ENCODE measurements at places on chromosomes 4 and X.

DNA sequence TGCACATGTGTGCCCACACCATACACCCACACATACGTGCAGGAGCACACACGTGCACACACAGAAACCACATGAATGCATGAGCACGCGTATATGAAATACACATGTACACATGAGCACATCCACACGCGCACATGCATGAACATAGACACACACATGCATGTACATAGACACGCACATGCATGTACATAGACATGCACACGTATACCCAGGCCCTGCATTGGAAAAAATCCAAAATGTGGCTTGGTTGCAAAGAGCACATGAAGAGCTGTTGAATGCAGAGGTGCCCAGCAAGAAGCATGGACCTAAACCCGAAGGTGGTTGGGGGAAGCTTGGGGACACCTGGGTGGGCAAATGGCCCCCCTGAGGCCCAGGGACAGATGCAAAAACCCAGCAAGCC, 18.5 kb downstream of the CD99 start:
- no peak for DNase-seq

DNA sequence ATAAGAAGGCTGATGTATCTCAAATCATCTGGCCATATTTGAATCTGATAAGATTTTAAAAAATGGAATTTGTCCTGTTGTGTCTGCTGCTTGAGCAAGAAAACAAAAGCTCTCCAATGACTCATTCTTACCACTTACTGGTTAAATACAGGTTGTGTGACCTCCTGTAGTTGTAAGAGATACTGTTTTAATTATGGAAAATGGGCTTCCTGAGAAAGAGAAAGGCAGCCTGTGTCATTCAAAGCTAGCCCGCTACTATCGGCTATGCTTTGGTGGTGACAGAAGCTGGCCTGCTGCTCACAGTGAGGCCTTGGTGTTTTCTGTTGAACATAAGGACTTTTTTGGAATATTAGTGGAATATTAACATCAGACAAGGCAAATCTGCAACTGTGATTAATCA, 1722.1 kb upstream of the PCDH10 start:
- no peak for DNase-seq

DNA sequence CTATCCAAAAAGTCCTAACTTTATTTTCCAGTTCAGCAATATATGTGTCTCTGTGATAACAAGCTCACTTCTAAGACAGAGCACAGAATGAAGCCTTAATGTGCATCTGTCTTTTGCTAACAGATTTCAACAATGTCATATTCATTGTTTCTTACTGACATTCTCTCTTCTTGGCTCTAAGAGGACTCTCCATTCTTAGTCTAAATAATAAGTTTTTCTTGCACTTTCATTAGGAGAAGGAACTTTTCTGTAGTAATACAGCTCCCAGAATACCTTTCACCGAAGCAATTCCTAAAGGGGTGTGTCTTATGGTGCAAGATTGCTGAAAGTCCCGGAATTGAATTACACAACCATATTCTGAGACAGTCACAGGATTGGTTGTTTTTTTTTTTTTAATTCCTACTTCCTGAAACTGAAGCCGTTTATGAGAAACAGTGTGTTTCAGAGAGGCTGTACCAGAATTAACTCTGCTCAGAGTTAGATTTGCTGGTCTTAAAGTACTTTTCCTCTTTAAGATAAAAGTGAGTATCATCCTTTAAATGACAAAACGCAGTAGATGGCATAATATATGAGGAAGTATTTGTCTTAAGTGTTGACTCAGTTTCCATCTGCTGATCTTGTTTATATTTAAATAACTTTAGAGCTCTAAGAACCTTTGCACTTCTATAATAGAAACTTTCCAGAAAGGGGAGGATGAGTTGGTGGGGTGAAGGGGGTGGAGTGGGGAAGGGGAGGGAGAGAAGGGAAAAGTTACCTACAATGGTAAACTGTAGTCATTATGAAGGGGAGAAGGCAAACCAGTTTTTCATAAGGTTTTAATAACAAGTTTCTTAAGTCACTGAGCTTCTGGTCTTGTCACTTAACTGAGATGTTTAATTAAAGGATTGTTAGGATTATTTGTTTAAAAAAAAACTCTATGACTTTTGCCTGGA, at the start of gene ALPK1:
TSS of gene ALPK1 (plus strand) at position 421 of the 932 bp plus-strand sequence.
- no peak for DNase-seq

GRCh38 chr4:14428125-14428524, 574.2 kb upstream of the CPEB2 start:
- DNase-seq: no peak

- DNase-seq: no peak
Measured at GRCh38 chrX:52839137-52839536, 28.1 kb downstream of the XAGE5 start.

DNA sequence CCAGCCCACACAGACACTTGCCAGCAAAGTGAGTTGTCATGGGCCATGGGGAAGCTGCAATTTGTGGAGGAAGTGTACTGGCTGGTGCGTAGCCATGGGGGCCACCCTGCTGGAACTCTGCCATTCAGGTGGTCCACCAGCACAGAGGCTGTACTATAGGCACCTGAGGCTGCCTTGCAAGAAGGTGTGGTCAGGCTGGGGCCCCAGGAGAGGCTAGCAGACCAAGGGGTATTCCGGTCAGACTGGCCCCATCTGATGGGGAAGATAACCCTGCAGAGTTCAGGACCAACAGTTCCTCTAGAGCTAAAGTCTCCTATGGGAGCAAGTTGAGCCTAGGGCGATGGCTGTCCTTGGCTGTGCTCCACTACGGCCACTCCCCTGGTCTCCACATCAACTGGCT, 136.1 kb downstream of the DCAF12L2 start:
- no peak for DNase-seq

- DNase-seq: no peak
Measured at GRCh38 chr4:34850968-34851367, 1393.3 kb downstream of the ARAP2 start.

DNA sequence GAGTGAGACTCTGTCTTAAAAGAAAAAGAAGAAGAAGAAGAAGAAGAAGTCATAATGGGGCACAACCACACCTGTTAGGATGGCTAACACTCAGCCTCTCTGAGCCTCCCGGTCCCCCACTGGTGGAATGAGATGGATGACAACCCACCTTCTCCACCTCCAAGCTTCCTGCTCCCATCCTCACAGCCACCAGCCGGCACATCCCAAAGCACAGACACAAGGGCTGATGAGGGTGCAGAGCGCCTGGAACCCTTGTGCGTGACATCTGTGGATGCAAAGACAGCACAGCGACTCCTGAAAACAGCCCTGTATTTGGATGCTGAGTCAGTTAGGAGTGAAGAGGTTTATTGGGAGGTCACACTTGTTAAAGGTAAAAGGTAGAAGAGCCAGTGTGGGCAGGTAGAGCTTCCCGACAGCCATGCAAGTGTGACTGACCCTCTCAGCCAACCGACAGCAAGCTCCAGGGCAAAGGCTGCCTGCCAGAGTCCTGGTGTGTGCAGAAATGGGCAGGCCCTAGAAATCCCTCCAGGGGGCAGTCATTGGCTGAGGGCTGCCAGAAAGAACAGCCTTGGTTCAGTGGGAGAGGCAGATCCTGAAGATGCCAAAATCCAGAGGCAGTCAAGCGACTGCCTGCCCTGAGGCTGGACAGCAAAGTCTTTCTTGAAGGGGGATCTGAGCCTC, 26.6 kb upstream of the MAN2B2 start:
- no peak for DNase-seq

DNA sequence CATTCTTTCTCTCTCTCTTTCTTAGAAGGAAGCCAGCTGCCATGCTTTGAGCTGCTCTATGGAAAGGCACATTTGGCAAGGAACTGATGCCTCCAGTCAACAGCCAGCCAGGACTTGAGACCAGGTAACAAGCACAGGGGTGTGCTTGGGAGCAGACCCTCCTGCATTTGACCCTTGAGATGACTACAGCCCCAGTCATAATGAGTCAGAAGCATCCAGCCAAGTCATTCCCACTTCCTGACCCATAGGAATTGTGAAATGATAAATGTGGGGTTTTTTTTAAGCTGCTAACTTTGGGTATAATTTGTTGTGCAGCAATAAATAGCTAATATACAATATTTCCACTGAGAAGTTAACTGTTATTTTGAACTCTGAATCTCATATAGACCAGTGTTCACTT, 446.9 kb downstream of the GRXCR1 start:
- no peak for DNase-seq

DNA sequence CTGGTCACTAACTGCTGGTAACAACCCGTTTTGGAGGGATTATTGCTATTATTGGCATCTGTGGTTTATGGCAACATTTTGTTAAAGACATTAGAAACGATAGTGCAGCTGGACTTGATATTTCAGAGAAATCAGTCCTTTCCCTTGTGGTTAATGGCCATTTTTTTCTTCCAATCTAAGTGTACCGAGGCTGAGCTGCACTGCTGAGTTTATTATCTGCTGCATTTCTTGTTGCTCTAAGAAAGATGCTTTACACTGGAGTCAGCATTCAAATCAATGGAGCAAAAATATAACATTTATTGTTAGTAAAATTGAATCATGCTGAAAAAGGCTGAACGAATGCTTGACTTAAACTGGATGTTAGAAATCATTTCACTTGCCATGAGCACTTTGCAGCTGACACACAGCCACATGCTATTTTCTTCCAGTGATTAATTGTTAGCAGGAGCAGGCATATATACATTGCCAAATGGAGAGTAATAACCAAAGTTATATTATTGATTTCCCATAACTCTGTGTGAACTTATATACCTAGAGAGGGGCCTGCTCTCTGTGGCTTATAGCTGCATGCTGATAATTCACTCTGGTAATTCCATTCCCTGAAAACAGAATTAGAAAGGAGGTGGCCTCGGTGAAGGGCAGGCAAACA, 66.5 kb upstream of the TTC29 start:
- no peak for DNase-seq

DNA sequence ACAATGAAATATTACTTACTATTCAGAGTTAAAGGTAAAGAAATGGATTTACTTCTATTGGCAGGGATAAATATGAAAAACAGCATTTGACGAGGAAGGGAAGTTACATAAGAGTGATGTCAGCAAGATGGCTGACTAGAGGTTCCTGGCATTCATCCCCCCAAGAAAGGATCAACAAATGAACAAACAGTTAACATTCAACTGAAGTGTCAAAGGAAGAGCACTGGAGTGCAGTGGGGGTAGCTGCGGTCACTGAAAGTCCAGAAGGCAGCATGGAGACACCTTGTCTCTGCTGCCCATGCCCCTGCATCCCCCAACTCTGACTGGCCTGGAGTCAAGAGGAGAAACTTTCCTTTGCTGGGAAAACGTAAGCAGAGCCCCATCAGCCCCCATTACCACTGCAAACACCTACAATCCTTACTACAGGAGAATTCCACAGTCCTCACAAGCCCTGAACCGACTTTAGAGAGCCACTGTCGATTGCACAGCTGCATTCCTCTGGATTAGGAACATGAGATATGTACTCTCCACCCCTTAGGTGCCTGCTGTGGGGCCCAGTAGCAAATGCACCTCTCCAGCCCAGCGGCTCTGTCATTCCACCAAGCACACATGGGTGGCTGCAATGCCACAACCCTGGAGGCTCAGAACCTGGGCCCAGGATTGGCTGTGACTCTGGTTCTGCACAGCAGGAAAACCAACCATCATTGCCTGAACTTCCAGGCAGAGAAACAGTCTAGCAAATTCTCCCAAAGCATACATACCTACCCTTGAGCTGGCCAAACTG, 79.5 kb downstream of the CBR4 start:
- no peak for DNase-seq

GRCh38 chr4:78478523-78478922, 73.0 kb upstream of the ANXA3 start:
- no peak for DNase-seq

- no peak for DNase-seq
Measured at GRCh38 chr4:152983774-152984411, 47.8 kb downstream of the FHDC1 start.

DNA sequence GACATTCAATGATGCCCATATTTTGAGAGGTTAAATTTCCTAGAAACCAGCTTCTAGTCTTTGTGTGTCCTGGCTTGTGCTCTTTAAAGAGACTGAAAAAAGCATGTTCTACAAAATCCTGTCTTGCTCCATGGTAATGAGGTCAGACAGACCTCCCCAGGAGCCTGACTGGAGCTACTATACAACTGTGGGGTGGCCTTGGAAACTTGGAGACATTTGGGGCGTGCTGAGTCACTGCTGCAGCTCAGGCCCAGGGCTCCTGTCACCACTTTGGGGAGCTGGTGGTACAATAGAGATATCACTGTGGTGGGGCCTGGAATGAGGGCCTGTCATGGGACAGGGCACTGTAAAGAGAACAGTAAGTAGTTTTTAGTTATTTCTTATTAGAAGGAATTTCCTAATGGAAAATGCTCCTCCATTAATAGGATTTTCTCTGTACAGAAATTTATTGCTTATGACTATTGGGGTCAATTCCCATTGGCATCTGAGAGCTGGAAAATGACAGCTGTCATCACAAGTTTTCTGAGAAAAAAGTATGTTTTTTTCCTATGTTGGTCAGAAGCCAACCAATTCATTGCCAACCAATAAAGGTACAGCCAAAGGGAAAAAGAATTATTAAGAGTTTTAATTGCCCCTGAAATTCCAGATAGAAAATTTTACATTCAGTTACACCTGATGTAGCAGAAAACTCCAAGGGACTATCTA, 207.4 kb upstream of the JADE1 start:
- DNase-seq: no peak

GRCh38 chr4:40038977-40039376, 17.7 kb upstream of the N4BP2 start:
- DNase-seq: no peak

GRCh38 chrX:68433981-68434299, 645 bp upstream of the OPHN1 start:
- DNase-seq: no peak

DNA sequence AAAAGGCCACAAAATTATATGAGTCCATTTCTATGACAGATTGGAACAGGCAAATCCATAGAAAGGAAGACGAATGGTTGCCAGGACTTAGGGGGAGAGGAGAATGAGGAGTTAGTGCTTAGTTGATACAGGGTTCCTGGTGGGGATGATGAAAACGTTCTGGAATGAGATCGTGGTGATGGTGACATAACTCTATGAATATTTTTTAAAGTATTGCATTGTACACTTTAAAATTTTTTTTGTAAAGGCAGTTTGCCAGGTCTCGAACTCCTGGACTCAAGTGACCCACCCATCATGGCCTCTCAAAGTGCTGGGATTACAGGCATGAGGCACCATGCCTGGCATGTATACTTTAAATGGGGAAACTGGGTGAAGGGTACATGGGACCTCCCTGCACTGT, 9.9 kb upstream of the CCNQ start:
- no peak for DNase-seq

GRCh38 chr4:48904541-48905142, 1.9 kb downstream of the OCIAD2 start:
- DNase-seq: no peak

DNA sequence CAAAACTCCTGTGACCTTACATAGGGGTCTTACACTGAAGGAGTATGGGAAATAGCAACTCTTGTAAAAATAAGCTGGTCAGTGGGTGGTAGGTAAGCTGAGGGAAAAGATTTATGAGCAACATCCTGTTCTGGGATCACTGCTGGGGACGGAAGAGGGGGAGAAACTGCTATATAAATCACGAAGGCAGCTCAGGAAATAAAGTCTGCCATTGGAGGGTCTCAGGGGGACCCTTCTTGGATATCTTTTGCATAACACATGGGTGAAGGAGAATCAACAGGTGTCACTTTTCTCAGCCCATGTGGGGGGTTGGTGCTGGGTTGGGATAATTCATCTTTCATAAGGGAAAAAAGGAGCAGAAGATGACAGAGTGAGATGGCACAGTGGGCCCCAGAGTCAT, 33.7 kb downstream of the AFF1 start:
- DNase-seq: no peak

- DNase-seq: no peak
Measured at GRCh38 chr4:152973629-152974467, 37.7 kb downstream of the FHDC1 start.

GRCh38 chr4:78688366-78688765, 87.8 kb upstream of the BMP2K start:
- DNase-seq: no peak

GRCh38 chr4:176979416-176979815, 186.7 kb upstream of the VEGFC start:
- no peak for DNase-seq

All from stimulated activated CD8-positive, alpha-beta memory T cell treated with anti-CD3 and anti-CD28 coated beads, Interleukin-4, amount 100 ng/mL, for 1 hour (primary cell).